Left cardiac atrium (tissue), 4 donors: ENCODE measurements at places on chromosomes 2 and 18. TPM values are rescaled to one million over a fixed set of nuclear protein-coding genes. Genes with fewer than 3 reads are reported as not detected.

- DNase-seq = no peak
Observed at GRCh38 chr2:146734042-146734820, 1110.6 kb upstream of the ACVR2A start.

CCDC178 gene
- total RNA-seq = 0.89 TPM

DNA sequence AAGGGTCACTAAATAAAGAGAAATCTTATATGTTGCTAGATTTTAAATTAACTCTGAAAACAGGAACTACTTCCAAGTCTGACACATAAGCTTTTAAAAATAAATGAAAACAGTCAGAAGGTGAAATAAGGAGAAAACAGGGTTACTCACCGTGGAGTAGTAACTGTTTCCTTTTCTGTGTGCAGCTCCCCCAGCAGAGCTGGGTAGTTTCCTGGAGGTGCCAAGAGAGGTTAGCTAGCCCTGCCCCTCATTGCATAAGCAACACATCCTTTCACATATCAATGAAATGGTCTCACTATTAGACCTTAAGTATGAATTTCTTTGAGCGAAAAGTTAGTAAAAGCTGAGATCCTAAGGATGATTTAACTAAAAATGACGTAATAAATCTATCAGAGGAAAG, 54.0 kb upstream of the GPR75 start:
- no peak for DNase-seq

DNA sequence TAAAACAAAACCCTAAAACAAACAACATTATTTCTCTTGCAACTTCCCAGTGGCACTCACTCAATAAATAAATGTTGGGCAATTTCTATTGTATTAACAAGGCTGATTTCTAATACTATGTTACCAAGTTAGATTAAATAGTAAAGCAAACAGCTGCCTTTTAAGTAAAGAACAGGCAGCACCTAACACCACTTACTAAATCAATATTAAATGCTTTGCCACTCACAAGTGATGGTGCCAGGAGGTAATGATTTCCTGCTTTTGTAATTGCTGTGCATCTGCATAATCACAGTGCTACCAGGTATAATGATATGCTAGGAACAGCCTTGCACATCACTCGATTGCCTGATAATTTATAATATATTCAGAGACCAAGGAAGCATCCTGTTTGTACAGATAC, 276.5 kb downstream of the NBAS start:
- DNase-seq = no peak

- no peak for DNase-seq
Observed at GRCh38 chr2:11807156-11808015, 61.0 kb downstream of the LPIN1 start.

DNA sequence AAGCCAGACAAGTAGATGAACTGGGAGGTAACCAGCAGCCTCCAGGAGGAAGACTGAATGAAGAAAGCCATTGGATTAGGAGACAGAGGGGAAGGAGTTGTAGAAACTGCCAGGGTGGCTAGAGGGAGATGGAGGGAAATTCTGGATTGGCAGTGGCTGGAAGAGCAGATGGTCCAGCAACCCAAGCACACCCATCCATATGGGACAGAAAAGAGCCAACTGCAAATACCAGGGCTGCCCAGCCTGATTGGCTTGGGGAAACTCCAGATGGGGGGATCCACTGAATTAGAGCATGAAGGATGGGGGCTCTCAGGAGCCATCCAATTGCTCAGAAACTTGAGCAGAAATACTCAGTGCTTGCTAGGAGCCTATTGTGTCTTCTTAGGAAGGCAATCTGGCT, 173.5 kb upstream of the EPB41L3 start:
- DNase-seq = no peak
